ENCODE measurements at places on chromosomes 11 and 22.

- no peak for DNase-seq
These were observed 46.9 kb upstream of the PICALM start for GRCh38 chr11:86115542-86116385.

GRCh38 chr11:655036-655726 lies 18.1 kb downstream of the DRD4 start:
- no peak for DNase-seq

DNA sequence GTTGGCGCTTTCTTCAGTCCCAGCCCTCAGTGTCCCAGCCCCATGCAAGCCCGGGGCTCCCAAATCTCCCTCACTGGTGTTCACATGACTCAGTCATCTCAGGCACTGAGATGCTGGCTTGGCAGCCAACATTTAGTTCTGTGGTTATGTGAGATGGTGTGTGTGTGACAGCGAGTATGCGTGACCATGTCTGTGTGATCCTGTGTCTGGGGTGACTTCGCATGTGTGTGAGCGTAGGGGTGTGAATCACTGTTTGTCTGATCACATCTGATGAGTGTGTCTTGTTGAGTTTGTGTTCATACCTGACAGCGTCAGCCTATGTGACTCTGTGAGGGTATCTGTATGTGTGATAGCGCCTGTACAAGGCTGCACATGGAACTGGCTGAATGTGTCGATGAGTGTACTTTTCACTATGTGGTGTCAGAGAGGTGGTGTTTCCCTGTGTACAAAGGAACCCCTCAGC lies 16.2 kb downstream of the CREB3L1 start:
- no peak for DNase-seq

GRCh38 chr11:12845739-12846358 lies 163.3 kb upstream of the RASSF10 start:
- no peak for DNase-seq

GRCh38 chr11:2462543-2462985 lies 17.8 kb downstream of the KCNQ1 start:
- peak; percentile 53 for DNase-seq

- DNase-seq: no peak
These were observed 37.1 kb upstream of the IL17RA start for GRCh38 chr22:17047656-17048055.

All from coronary artery (tissue), 2 donors.